ENCODE measurements at places on chromosomes 6 and 20.

- no peak for DNase-seq
Observed at GRCh38 chr20:63194007-63194796, 21.7 kb downstream of the YTHDF1 start.

- no peak for DNase-seq
Observed at GRCh38 chr6:139636391-139636790, 261.9 kb upstream of the CITED2 start.

DNA sequence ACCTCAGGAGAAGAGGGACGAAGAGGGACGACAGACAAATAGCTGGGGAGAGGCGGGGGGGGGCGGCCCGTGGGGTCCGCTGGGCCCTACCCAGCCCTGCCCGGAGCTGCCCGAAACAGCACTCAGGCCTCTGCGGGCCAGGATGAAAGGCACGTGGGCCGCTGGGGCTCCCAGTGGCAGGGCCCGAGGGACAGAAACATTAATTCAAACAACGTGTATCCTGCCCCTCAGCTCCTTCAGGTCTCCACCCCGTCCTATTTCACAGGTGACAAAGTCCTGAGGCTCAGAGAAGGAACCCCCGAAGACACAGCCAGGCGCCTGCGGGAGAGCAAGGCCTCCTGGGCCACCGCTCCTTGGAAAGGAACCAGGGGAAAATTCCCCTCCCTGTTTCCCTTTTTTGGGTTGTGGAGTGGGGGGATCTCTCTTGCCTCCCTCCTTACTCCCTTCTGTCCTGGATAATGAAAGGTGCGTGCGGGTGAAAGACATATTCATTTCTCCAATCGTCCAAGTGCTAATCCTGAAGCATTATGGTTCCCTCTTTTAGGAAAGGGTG lies 93.3 kb downstream of the RNASET2 start:
- no peak for DNase-seq

- no peak for DNase-seq
Observed at GRCh38 chr20:51010043-51010365, 12.9 kb downstream of the KCNG1 start.

- peak; percentile 73 for DNase-seq
Observed at GRCh38 chr20:8306937-8307336, 174.9 kb downstream of the PLCB1 start.

GRCh38 chr6:6586671-6587526 lies 1.6 kb upstream of the LY86 start:
- no peak for DNase-seq
